Neural progenitor cell (in vitro differentiated cells): ENCODE measurements at places on chromosomes 5 and 9. TPM values are rescaled to one million over a fixed set of nuclear protein-coding genes. Genes with fewer than 3 reads are reported as not detected.
A peak's percentile ranks its signal among the peaks of the same experiment; 100 is the strongest.

GRCh38 chr9:114588651-114589526 lies 1.3 kb downstream of the ATP6V1G1 start:
- H3K4me1 ChIP-seq = peaks cover 15% of the 10 kb centered on the region
- H3K27me3 ChIP-seq = no peaks in the 10 kb centered on the region
- DNase-seq = peak; percentile 9
- H3K4me3 ChIP-seq = peak overlapping the region; percentile 93

DNA sequence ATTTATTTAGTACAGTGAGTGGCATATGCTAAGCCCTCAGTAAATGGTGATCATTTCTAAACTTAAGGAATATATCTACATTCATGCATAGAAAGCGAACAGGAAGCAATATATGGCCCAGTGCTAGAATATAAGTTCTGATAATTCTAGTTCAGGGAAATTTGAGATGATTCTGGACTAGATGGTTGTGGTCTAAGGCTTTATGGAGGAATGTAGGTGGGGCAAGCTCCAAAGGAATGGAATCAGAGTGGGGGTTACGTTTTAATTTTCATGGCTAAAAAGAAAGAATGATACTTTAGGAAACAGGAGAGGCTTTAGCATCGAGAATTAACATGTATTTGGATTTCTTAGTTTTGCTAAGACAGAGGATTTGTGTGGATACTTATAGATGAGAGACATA lies 56.1 kb downstream of the MTREX start:
- H3K27me3 ChIP-seq = no peaks in the 10 kb centered on the region
- no peaks in the 10 kb centered on the region for H3K4me1 ChIP-seq
- H3K36me3 ChIP-seq = peaks cover 17% of the 10 kb centered on the region
- no peak overlapping the region for H3K4me3 ChIP-seq

DNA sequence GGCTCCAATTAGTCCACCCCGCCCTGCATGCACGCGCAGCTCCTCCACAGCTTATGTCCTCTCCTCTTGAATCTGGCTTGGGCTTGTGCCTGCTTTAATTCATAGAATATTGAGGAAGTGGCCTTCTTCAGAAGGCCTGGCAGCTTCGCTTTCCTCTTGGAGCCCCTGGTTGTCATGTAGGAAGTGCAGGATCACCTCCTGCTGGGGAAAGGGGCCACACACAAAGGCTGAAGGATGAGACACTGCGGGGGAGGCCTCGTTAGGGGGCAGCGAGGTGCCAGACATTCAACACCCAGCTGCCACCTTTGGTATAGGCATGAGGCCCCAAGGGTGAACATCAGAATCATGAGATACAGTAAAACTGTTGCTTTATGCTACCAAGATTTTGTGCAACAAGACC lies 2.7 kb upstream of the CNOT6 start:
- H3K27me3 ChIP-seq = no peaks in the 10 kb centered on the region
- H3K4me1 ChIP-seq = peaks cover 15% of the 10 kb centered on the region
- H3K27ac ChIP-seq = no peak overlapping the region
- no peaks in the 10 kb centered on the region for H3K36me3 ChIP-seq
- no peak overlapping the region for H3K4me3 ChIP-seq

GRCh38 chr5:159440968-159441367 lies 110.7 kb upstream of the IL12B start:
- H3K27ac ChIP-seq = no peak overlapping the region
- peaks cover 7% of the 10 kb centered on the region for H3K4me1 ChIP-seq

- H3K4me1 ChIP-seq = peaks cover 8% of the 10 kb centered on the region
- no peak overlapping the region for H3K27ac ChIP-seq
- H3K27me3 ChIP-seq = no peaks in the 10 kb centered on the region
- no peak overlapping the region for H3K4me3 ChIP-seq
- DNase-seq = no peak
- no peaks in the 10 kb centered on the region for H3K36me3 ChIP-seq
Measured at GRCh38 chr9:2761424-2761823, 44.1 kb downstream of the KCNV2 start.

GRCh38 chr5:92561411-92561959 lies 1019.5 kb downstream of the NR2F1-AS1 start:
- no peaks in the 10 kb centered on the region for H3K36me3 ChIP-seq
- no peak for DNase-seq
- peaks cover 19% of the 10 kb centered on the region for H3K4me1 ChIP-seq
- H3K27me3 ChIP-seq = no peaks in the 10 kb centered on the region

GRCh38 chr5:77438071-77438470 lies 54.0 kb downstream of the WDR41 start:
- no peaks in the 10 kb centered on the region for H3K36me3 ChIP-seq
- H3K27ac ChIP-seq = no peak overlapping the region
- H3K27me3 ChIP-seq = no peaks in the 10 kb centered on the region
- DNase-seq = no peak
- no peak overlapping the region for H3K4me3 ChIP-seq

DNA sequence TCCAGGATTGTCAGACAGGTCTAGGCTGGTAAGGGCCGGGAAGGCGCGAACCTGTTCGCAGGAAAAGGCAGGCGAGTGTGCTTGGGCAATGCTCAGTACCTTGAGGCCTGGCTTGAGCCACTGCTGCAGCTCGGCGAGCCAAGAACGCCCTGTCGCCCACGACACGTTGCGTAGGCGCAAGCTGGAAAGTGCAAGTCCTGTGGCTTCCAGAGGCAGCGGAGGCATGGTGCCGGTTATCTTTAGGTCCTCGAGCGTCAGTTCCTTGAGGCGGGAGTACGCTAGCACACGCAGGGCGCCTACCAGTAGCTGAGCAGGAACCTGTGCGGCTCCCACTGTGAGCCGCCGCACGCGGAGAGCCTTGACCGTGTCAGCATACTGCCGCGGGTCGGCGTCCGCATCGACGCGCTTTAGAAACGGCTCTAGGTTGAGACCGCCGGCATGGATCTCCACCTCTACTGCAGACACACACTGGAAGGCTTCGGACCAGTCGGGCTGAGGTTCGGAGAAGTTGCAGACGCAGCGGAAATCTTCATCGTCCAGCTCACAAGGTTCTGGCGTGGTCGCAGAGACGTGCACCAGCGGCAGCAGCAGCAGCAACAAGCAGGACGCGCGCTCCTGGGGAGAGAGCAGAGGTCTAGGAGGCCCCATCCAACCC lies 482 bp downstream of the CD14 start:
- H3K36me3 ChIP-seq = no peaks in the 10 kb centered on the region
- no peak overlapping the region for H3K27ac ChIP-seq
- no peaks in the 10 kb centered on the region for H3K4me1 ChIP-seq
- no peaks in the 10 kb centered on the region for H3K27me3 ChIP-seq

DNA sequence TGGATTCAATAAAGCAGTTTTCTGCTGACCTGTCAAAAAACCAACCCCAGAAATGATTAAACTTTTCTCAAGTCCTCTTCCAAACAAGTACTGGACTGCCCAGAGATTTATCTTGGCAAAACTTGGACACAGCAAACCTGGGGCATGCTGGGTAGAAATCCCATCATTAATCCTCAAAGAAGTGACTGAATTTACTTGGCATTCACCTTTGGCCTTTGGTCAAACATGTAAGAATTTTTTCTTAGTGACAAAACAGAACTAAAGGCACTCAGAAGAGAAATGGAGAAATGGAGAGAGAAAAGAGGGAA lies 248.6 kb upstream of the NREP start:
- no peak for DNase-seq
- no peaks in the 10 kb centered on the region for H3K27me3 ChIP-seq
- no peak overlapping the region for H3K4me3 ChIP-seq
- no peaks in the 10 kb centered on the region for H3K36me3 ChIP-seq

- no peaks in the 10 kb centered on the region for H3K27me3 ChIP-seq
- H3K27ac ChIP-seq = peak overlapping the region; percentile 99
- peaks cover 6% of the 10 kb centered on the region for H3K4me1 ChIP-seq
- H3K36me3 ChIP-seq = peaks cover 11% of the 10 kb centered on the region
Measured at GRCh38 chr5:134371834-134372340, 518 bp downstream of the UBE2B start.

GRCh38 chr5:110092955-110093785 lies 403.4 kb downstream of the MAN2A1 start:
- no peak overlapping the region for H3K4me3 ChIP-seq
- no peaks in the 10 kb centered on the region for H3K27me3 ChIP-seq
- no peaks in the 10 kb centered on the region for H3K36me3 ChIP-seq
- peak; percentile 7 for DNase-seq
- H3K27ac ChIP-seq = no peak overlapping the region

- H3K27ac ChIP-seq = no peak overlapping the region
- DNase-seq = no peak
- no peaks in the 10 kb centered on the region for H3K36me3 ChIP-seq
- H3K27me3 ChIP-seq = peaks cover 4% of the 10 kb centered on the region
Measured at GRCh38 chr9:129187042-129187441, 9.0 kb upstream of the IER5L start.

DNA sequence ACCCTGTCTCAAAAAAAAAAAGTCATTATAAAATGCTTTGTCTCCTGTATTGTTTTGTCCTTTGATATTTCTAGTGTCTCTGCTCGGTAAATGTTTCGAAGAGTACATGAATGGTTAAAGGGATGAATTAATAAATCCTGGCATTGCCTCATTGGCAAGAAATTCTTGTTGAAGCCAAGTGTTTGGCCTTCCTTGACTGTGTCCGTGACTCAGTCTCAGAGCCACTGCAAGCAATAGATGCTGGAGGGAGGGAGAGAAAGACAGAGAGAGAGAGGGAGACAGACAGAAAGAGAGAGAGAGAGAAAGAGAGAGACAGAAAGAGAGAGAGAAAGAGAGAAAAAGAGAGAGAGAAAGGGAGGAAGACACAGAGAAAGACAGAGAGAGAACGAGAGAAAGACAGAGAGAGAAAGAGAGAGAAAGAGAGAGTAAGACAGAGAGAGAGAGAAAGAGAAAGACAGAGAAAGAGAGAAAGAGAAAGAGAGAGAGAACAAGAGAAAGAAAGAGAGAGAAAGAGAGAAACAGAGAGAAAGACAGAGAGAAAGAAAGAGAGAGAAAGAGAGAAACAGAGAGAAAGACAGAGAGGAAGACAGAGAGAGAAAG lies 72.5 kb upstream of the RXRA start:
- no peaks in the 10 kb centered on the region for H3K36me3 ChIP-seq
- H3K27ac ChIP-seq = no peak overlapping the region
- no peaks in the 10 kb centered on the region for H3K27me3 ChIP-seq
- H3K4me1 ChIP-seq = no peaks in the 10 kb centered on the region
- DNase-seq = no peak
- no peak overlapping the region for H3K4me3 ChIP-seq

- no peaks in the 10 kb centered on the region for H3K4me1 ChIP-seq
- H3K27ac ChIP-seq = no peak overlapping the region
- H3K4me3 ChIP-seq = no peak overlapping the region
- no peaks in the 10 kb centered on the region for H3K36me3 ChIP-seq
Measured at GRCh38 chr9:73294336-73294735, 142.7 kb downstream of the ANXA1 start.

GRCh38 chr5:106730912-106731311 lies 939.8 kb downstream of the EFNA5 start:
- no peaks in the 10 kb centered on the region for H3K27me3 ChIP-seq
- DNase-seq = no peak
- no peak overlapping the region for H3K4me3 ChIP-seq
- no peaks in the 10 kb centered on the region for H3K36me3 ChIP-seq
- H3K27ac ChIP-seq = no peak overlapping the region
- no peaks in the 10 kb centered on the region for H3K4me1 ChIP-seq

GRCh38 chr5:143281226-143281625 lies 122.3 kb downstream of the NR3C1 start:
- H3K4me3 ChIP-seq = no peak overlapping the region
- no peaks in the 10 kb centered on the region for H3K36me3 ChIP-seq
- no peaks in the 10 kb centered on the region for H3K4me1 ChIP-seq
- no peak overlapping the region for H3K27ac ChIP-seq
- DNase-seq = no peak
- H3K27me3 ChIP-seq = no peaks in the 10 kb centered on the region

DNA sequence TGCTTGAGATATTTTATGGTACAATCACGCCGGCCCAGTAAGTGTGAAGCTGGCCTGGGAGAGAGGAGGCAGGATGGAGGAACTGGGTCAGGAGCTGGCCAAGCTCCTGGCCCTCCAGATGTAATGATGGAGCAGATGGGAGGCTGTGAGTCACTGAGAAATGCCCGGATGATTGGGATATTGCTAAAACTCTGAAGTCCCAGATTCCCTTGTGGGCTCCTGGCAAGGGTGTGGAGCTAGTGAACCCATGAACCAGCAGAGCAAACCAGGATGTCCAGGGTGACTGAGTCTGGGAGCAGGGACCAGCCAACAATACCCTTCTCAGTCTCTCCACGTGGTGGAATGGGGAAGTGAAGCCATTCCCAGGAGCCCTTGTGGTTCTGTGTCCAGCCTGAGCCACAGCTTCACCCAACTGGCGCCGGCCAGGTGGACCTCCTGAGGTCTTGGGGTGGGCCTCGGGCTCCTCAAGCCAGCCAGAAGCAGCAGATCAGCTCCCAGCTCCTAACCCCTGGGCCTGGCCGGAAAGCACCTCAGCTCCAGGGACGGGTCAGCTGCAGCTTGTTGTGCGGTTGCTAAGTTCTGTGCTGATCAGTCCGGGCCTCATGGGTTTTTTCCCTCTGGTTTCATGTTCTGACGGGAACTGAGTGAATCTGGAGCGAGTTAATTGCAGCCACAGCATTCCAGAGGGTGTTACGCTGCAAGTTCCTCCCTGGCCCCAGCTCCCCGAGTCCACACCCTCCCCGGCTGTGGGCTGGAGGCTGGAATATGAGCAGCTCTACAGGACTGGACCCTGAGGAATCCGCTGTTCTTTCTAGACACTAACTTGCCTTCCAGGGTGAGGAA lies 37.6 kb downstream of the DUSP1 start:
- no peak overlapping the region for H3K27ac ChIP-seq
- no peaks in the 10 kb centered on the region for H3K4me1 ChIP-seq
- H3K36me3 ChIP-seq = no peaks in the 10 kb centered on the region
- no peaks in the 10 kb centered on the region for H3K27me3 ChIP-seq
- peak; percentile 42 for DNase-seq
- H3K4me3 ChIP-seq = no peak overlapping the region

DNA sequence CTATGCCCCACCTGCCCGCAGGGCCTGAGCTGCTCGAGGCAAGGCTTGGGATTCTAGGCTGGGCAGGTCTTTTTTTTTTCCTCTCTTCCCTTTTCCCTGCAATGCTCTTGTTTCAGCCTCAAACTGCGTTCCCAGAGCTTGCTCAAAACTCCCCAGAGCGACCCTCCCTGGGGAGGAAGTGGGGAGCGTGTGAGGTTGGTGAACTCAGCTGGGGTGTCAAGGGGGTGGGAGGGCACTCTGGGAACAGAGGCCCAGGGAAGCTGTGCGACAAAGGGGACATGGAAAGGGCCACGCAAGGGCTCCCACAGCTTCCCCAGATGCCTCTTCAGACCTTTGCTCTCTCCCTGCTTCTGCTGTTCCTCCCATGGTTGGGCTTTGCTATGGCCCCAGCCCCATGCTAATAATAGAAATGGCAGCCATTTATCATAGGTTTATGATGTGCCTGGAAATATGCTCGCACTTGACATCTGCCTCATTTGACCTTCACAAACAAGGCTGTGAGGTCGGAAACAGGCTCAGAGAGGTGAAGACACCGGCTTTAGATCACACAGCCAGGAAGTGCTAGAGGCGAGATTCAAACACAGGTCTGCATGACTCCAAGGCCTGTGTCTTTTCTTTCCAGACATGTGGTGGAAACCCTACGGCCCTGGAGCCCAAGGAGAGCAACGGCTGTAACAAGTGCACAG lies 40.9 kb upstream of the IL17B start:
- H3K4me3 ChIP-seq = no peak overlapping the region
- H3K27me3 ChIP-seq = no peaks in the 10 kb centered on the region
- no peak for DNase-seq
- peak overlapping the region; percentile 22 for H3K27ac ChIP-seq
- no peaks in the 10 kb centered on the region for H3K36me3 ChIP-seq

The SHOC1 gene
- not detected in 2 replicates for total RNA-seq

The SPATA31A3 gene
- not detected in 2 replicates for total RNA-seq

The STPG3 gene
- not detected in 2 replicates for total RNA-seq

The ZNF883 gene
- total RNA-seq = 11.5 and 20.0 TPM in 2 replicates

The CCDC187 gene
- total RNA-seq = 0.09 TPM in 1 of 2 replicates, not detected in the other

The ZNF483 gene
- 26.9 and 30.7 TPM in 2 replicates for total RNA-seq

The C6 gene
- not detected in 2 replicates for total RNA-seq

The SLC6A7 gene
- not detected in 2 replicates for total RNA-seq

The TLE4 gene
- 236 and 265 TPM in 2 replicates for total RNA-seq
